Heart right ventricle (tissue), 16 donors: ENCODE measurements at places on chromosomes 16 and 17. TPM values are rescaled to one million over a fixed set of nuclear protein-coding genes. Genes with fewer than 3 reads are reported as not detected.

DNA sequence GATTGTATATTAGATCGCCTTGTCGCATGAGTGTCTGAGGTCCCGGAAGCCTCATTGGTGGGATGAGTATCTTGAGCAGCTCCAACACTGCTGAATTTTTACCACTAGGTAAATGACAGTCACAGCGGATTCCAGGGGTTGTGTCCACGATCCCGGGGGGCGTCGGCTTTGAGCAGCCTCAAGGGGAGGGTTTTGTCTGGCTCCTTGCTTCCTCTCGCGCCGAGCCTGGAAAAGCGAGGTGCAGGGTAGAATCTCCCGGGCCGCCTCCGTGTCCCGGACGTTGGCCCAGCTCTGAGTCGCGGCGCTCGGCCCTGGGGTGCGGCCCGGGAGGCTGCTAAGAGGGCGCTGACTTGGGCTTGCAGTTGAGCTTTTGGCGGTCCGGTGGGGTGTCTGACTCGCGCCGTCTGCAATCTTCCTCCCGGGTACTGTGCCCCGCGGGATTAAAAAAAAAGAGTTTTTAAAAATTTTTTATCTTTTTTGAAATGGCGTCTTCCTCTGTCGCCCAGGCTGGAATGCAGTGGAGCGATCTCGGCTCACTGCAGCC, 4.5 kb downstream of the OR1F1 start:
- DNase-seq, result no peak

GRCh38 chr17:7557775-7558543, 591 bp upstream of the TNFSF13 start:
- DNase-seq, result peak; percentile 87

DNA sequence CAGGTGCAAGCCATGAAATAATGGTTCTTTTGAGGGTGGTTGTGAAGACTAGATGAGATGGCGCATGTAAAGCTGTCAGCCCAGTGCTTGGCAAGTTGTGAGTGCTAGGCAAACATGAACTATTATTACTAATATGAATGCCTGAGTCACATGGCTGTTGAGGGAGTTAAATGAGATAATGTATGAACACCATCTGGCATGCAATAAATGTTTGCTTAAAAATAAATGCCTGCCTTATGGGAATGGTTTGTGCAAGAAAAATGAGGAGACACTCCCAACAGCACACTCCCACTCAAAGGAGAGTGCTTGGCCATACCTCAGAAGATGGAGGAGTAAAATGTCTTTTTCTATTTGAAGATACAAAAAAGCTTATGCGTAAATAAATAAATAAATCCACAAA, 3.6 kb downstream of the MAPK3 start:
- DNase-seq, result no peak

GRCh38 chr17:14605267-14605599, 304.4 kb downstream of the HS3ST3B1 start:
- peak; percentile 13 for DNase-seq

GRCh38 chr17:77188084-77189066, 47.6 kb downstream of the SEC14L1 start:
- no peak for DNase-seq

GRCh38 chr17:64115822-64116534, 14.0 kb downstream of the ERN1 start:
- DNase-seq, result no peak

DNA sequence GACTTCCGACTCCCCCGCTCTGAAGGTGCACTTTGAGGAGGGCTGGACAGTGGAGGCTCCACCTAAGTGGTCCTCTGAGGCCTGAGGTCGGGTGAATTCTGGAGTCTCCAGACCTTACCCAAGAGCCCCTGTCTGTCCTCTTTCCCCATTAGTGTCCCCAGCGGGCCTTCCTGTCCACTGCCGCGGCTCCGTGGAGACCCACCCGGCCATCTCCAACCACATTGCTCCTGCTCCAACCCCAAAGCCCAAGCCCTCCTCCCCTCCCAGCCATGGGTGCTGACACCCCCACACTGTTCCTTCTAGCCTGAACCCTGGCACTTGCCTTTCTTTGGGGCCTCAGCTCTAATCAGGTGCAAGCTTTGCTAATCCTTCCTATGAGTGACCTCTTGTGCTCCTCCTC, 283.1 kb upstream of the TNRC6C start:
- no peak for DNase-seq

DNA sequence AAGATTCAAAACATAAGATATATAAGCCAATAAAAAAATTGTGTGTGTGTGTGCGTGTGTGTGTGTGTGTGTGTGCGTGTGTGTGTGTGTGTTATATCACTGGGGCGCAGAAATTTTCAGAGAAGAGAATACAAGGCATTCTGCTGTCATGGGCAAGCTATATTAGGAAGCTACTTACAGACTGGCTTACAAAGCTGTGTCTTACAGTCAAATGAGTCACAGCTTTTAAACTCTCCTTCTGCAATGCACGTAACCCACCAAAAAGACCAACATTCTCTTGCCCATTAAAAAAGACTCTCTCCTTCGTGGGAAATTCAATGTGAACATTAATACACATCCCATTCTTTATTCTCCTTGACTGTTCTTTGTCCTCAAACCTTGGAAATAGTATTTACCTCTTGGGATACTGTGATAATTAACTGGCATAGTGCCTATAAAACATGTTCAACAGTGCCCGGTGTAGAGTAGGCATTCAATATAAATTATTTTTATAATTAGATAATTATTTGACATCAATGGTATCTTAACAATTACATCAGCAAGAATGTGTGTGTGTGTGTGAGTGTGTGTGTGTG, 860.4 kb upstream of the SOX9 start:
- DNase-seq, result no peak

- no peak for DNase-seq
Measured at GRCh38 chr16:85640585-85640984, 27.5 kb downstream of the GSE1 start.

DNA sequence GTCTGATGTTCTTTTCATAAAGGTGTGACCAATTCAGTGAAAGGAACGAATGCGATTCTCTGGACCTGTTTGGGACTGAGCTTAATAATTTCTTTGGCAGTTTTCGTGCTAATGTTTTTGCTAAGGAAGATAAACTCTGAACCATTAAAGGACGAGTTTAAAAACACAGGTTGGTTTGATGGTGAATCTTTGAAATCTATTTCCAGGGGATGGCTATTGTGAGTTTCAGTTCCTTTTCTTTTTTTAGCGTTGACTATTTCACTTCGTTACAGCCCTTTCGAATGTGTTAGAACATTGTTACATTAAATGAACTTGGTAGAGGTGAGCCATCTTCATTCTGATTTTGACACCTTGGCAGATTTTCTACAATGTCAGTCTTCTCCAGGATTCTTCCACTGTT, 1.2 kb downstream of the TNFRSF17 start:
- DNase-seq, result no peak

The RAPGEFL1 gene
- 2.9 TPM for polyA plus RNA-seq

DNA sequence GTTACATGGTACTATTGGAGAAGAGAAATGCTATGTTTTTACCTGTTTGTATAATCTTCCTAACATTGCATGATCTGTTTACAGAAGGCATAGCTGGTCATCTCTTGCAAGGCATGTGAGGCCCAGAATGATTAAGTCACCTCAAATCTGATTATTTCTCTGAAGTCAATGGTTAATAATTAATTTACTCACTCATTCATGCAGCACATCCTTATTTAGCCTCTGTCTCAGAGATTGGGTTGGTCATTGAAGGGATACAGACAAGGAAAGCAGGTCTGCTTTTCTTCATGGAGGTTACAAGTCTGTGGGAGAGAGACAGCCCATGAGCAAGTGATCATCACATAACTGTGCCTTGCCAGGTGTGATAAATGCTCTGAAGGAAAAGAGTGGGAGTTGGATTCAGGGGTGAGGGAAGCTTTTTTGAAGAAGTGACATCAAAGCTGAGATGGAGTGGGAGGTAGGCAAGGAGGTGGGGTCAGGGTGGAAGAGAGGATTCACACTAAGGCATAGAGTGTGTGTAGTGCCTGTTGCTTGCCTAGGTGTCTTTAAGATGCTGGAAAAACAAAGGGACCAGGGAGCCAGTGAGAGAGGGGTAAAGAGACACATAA, 16.3 kb upstream of the RBFOX1 start:
- no peak for DNase-seq

The PNMT gene
- polyA plus RNA-seq, result 30.0 TPM

DNA sequence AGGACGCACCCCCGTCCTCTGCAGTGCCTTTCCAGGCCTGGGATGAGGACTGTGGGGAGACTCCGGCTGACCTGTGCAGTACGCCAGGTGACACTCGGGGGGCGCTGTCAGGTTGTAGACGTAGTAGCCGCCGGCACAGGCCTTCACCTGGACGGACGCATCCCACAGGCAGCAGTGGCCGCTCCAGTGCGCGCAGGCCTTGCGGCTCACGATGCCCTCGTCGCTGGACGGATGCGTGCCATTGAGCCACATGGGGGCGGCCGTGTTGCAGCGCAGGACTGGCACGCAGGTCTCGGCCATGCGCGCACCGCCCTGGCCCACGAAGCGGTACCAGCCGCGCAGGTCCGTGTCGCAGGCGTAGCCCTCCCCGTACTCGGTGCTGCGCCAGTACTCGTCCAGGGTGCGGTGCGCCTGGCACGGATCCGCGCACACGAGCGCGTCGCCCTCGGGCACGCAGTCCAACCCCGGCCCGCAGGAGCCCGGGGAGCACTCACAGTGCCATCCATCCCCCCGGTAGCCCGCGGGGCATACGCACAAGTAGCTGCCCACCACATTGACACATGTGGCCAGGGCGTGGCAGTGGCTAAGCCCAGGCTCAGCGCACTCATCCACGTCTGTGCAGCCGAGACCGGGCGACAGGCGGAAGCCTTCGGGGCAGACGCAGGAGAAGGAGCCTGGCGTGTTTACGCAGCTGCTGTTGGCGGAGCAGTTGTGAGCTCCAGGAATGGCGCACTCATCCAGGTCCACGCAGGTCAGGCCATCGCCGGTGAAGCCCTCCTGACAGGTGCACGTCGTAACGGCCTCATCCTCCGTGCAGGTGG, 3.9 kb downstream of the UMOD start:
- no peak for DNase-seq

DNA sequence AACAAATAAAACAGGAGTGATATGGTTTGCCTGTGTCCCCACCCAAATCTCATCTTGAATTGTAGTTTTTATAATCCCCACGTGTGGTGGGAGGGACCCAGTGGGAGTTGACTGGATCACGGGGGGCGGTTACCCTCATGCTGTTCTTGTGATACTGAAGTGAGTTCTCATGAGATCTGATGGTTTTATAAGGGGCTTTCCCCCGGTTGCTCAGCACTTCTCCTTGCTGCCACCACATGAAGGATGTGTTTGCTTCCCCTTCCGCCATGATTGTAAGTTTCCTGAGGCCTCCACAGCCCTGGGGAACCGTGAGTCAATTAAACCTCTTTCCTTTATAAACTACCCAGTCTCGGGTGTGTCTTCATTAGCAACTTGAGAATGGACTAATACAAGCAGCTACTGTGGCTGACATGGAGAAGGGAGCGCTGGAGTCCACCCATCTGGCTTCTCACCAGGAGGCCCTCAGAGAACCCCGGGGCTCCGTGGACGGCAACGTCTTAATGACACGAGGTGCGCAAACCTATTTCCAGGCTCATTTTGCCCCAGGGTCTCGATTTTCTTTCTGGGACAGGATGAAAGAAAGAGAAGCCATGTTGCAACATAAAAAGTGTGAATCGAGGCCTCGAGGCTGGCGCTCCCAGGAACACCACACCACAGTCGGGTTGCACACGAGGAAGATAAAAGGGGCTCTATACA, 129.5 kb downstream of the DYNLRB2 start:
- DNase-seq, result no peak

DNA sequence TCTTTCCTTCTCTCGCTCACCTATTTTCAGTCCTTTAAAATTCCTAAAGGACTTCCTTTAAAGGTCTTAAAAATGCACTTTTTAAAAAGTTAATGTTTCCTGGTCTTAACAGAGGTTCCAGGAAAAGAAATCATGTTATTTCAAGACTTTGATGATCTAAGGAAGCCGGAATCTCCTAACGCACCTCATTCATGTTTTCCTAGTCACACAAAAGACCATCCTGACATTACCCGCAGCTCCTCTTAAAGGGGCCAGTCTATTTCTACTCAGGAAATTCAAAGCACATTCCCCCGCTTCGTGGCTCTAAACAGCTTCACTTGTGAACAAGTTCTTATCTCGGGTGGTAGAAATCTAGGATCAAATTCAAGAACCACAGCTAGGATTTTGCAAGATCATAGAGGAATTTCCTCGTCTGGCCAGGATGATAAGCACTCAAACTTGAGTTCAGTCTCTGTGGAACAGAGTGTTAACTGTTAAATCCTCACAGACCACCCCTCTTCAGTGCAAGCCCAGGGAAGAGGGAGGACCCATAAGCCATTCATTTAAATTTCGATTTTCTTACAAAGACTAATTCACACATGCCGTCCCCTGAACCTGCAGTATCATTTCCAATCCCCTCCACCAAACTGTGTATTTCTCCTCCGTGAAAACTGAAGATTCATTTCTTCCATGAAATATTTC, 137.1 kb upstream of the AXIN2 start:
- DNase-seq, result no peak

The KCNJ2 gene
- polyA plus RNA-seq, result 3.0 TPM

DNA sequence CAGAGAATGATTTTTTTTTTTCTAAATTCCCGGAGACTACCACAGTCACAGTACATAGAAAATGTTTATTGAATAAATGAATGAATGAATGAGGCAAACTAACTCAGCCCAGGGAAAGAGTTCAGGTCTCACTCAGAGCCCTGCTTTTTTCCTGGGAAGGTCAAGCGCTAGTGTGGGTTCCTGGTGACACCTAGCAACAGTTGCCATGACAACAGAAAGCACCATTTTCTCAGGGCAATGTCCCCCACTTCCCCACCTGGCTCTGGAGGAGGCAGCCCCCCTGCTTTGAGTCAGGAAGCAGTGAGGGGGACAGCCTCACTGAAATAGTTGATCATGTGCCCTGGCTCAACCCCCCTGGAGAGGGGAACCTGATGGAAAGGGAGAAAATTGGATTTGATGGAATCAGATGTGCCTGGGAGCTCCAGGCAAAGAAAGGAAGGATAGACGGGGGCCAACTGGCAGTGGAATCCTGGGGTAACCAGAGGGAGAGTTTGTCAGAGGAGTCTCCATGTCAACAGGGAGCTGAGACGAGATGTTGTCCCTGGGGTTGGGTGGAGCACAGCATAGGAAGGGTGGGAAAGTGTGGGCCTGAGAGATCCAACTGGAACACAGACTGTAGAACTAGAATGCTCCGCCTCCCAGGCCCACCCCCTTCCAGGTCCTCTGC, 242.2 kb upstream of the CCL2 start:
- no peak for DNase-seq

The FOXN1 gene
- polyA plus RNA-seq, result not detected
